Stimulated activated memory B cell treated with anti-CD40 and anti-IgM and Interleukin-4, amounts not matched to agents 10 μg/mL and 1 μg/mL and 100 μg/mL, for 72 hours (primary cell): ENCODE measurements at places on chromosomes 2 and 18.

DNA sequence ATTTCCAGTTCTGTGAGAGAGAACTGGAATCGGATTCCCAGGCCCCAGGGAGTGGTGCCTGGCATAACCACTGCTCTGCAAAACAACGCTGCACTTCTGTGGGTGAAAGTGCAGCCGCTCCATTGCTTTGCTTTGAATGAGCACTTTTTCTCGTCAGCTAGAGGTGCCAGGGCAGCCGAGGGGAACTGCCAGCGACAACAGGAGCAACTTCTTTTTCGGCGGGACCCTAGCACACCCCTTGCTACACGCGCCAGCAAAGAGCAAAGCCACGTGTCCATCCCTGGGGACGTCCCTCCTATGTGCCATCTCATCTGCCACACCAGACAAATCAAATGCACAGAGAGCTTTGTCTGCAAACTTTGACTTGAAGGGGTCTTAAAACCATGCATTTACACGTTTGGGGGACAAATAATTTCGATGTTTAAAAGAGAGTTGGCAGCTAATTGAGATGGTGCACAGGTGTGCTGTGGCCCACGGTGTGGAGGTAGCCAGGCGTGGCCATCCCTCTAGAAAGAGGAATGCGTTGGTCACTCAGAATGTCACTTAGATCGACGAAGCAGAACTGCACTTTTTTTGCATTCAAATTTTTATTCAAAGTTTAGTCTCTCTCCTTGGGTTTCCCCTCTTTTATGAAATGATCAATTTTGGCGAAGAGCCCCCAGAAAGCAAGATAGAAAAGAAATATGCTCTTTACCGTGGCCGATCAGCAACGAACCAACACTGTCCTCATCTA, 151.8 kb downstream of the MBP start:
- ATAC-seq: peak; percentile 84

GRCh38 chr18:41075212-41075611, 879.8 kb upstream of the PIK3C3 start:
- peak; percentile 31 for ATAC-seq

DNA sequence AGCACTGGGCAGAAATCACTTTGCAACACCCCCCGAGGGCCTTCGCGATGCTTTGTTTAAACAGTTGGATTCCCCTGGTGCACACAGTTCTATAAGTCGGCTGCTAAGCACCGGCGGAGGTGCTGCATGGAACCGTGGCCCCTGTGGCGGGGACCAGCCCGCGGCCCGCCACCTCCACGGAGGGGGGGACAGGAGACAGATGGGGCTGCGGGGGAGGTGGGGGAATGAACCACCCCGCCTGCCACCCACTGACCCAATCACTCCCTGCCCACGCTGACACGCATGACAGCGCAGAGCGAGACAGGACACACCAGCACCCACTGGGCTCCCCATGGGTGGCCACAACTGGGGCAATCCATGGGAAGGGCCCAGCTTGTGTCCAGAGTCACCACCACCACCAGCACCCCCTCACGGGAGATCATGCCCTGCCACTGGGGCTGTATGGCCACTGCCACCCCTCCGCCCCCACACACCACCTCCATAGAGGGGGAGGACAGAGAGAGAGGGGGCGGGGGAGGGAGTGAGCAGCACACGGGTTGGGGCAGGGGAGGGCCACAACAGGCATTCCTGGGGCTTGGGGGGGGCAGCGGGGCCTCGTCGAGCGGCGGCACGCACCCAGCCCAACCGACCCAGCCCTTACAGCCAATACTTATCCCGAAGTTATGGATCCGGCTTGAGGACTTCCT, 118.3 kb upstream of the ANKRD30BL start:
- ATAC-seq: peak; percentile 56

GRCh38 chr2:240983996-240984498, 14.4 kb upstream of the SNED1 start:
- ATAC-seq: no peak

DNA sequence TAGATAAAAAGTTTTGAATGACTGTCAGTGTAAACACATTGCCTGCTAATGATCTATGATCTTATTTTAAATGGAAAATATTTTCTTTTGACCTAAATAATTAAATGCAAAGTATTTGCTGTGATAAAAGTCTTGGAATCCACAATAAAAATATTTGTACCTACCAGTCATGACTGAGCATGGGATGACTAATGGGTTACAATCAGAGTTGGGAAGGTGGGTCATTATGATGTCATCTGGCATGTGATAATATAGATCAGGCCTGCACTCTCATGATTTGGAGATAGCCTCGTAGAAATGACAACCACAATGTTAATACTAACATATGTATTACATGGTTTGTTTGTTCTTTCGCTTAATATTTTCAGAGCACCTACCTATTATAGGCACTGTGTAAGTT, 848.8 kb upstream of the KLHL29 start:
- ATAC-seq: no peak

DNA sequence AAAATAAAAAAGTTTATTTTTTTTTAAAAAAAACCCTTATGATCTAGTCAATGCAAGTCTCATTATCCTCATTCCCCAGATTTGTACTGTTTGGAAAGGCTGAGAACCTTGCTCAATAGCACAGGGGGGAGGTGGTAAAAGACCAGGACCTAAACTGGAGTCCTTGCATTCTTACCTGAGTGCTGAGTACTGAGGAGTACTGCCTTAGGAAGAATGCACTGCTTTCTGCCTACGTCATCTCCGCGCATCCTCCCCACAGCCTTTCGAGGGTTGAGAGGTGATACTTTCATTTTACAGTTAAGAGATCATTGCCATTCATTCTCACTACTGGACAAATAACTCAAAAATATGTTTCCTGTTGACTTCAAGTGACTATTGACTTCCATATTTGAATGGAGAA, 73.8 kb downstream of the MAP3K20 start:
- ATAC-seq: no peak

- no peak for ATAC-seq
These were observed 652.1 kb upstream of the PKDCC start for GRCh38 chr2:41395692-41396091.

DNA sequence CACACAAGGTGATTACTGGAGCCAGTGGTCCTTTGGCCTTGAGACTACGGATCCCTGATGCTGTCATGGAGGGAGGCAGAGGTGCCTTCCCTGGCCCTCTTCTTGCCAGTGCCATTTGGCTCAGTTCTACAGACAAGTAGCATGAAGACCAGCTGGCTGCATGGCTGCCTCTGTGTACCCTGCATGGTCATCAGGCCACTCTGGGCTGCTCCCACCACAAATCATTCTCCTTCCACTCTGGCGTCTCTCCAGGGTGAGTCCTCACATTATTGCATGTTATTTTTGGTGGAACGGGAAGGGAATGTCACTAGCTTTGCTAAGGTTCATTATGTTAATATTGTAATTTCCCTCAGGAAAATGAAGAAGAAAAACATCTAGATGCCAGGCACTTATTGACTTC, 229.8 kb downstream of the VAPA start:
- no peak for ATAC-seq

DNA sequence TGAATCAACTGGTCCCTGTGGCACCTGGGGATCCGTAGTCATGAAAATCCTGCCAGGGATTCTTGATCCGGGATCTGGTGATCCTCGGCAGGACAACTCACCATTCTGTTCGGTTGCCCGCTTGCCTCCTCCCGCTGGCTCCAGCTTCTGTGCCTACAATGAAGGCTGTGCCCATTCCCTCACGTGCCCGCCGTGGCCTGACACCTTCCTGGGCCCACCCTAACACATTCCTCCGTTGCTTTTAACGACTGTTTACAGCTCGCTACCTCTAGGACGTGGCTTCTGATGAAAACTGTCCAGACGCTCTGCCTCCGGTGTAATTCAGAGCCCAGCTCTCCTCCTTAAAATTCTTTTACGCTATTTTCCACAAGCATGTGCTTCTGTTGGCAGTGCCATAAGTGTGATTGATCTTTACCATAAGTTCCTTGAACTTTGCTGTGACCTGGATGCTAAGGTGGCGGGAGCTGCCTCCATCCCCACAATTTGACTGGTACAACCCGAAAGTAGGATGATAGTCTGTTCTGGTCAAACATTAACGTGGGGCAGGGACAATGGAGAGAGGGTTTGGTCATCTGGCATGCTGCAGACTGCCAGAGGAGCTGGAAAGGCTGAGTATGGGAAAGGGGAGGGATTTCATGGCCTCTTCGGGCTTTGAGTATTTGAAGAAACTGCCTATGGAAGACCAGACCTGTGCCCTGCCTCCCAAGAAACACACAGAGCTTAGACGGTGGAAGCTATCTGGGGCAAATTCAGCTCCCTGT, 206.8 kb upstream of the TNP1 start:
- no peak for ATAC-seq

DNA sequence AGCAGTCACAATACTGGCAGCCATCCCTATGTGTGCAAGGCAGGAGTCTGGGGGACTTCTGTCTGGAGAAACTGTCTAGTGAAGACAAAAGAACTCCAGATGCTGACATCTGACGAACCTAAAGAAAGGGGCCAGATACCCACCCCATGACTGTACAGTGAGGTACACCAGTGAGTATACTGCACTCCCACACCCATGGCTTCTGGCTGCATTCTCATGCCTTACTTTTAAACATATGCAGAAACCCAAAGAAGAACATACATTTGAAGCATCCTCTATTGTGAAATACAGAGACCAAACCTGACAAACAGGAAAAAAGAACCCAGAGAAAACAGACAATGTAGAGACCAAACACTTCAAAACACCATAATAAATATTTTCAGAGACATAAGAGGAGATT, 102.2 kb downstream of the ACTR3 start:
- ATAC-seq: no peak

- no peak for ATAC-seq
These were observed 178.8 kb upstream of the HDAC4 start for GRCh38 chr2:239579524-239580198.

GRCh38 chr2:229920011-229920641, 1.7 kb downstream of the TRIP12 start:
- no peak for ATAC-seq

DNA sequence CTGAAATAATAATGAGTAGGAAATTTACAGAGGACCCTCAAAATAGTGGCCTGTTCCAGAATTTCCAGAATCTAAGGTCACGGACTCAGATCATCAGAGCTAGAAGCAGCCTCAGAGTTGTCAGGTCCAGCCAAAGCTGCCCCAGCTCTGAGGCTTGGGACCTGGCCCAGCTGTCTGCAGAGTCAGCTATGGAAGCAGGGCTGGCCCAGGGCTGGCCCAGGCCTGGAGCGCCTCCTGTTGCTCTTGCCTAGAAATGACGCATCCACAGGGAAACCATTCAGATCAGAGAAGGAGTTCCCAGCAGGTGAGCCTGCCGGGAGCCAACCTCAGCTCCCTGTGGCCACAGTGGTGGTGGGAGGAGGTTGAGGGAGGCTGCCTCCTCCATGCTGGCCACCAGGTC, 106.7 kb upstream of the ARL4C start:
- ATAC-seq: peak; percentile 43

DNA sequence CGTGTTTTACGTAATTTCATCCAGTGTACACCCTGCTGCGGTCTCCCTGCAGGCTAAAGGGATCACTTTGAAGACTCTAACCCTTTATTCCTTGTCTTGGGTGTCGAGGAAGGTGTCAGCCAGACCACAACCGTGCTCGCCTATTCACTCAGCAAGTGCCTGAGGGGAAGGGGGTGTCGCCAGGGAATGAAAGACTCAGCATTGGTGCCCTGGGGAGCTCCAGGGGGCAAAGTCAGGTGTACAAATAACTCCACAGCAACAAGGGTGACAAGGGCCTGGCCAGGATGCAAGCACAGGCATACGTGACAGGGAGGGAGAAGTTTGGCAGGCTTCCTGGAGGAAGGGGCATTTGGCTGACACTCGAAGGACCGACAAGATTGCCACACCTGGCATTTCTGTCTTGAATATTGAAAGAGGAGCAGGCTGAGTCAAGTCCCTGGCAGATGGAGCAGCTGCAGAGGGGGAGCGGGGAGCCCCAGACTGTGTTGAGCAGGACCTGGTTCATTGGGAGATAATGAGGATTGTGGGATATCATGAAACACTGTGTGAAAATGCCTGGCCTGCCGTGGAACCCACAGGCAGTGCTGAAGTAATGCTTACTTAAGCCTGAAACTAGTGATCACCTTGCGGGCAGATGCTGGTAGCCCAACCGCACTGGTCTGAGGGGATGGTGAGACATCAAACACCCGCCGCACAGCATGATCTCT, 93.9 kb downstream of the RHOB start:
- no peak for ATAC-seq

DNA sequence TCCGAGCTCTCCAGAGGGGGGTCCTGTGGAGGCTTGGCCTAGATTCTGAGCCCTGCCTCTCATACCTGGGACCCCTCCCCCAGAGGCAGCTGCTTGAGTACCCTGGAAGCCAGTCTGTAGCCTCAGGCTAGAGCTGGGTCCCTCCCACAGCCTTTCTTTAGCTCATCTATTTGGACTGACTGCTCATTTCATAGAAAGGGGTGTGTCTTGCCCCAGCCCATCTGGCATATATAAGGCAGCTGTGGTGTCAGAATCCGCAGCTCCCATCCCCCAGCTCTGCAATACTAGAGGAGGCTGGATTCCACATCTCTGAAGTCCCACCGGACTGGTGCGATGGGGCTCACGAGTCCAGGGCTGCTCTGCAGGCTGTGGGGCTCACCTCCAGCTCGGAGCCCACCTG, 26.1 kb downstream of the MPHOSPH10 start:
- no peak for ATAC-seq

- no peak for ATAC-seq
These were observed 14.9 kb upstream of the LCT start for GRCh38 chr2:135851858-135852257.

- ATAC-seq: no peak
These were observed 650.8 kb downstream of the DCDC2C start for GRCh38 chr2:4354164-4354563.

DNA sequence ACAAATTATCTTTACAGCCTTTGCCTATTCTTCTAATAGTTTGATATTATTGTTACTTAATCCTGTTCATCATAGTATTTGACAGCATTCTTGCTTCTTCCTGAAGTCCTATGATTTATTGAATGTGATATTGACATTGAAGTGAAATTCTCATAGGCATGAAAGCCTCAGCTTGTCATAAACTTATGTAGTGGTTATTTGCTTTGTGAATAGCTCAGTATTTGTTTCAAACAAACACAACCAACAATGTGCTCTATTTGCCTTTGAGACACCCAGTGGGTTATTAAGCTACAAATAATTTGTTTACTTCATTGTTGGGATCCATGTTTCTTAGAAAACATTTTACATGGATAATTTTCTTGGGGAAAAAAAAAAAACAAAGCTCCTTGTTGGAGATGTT, 57.2 kb downstream of the TTC39C start:
- no peak for ATAC-seq

- no peak for ATAC-seq
These were observed 187.5 kb upstream of the NRXN1 start for GRCh38 chr2:51219468-51219867.

- no peak for ATAC-seq
These were observed 7.3 kb upstream of the FEZ2 start for GRCh38 chr2:36605273-36605672.

DNA sequence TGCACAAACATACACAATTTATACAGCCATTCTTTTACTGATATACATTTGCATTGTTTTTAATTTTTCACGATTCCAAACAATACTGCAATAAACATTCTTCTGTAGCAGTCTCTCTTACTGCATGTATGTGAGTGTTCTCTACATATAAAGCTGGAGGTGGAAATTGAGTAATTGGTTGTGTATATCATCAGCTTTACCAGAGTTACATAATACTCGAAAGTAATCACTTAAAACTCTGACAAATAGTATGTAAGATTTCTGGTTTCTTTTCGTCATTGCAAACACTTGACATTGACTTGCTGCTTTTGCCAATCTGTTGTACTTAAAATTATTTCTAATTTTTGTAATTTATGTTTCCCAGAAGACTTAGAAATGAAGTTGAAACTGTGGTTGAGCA, 110.2 kb downstream of the TDRD15 start:
- ATAC-seq: no peak
